ENCODE measurements at places on chromosomes 4 and X.

GRCh38 chrX:53281321-53281822 is at the start of gene IQSEC2:
TSS of gene IQSEC2 (minus strand) at chrX:53281584.
- DNase-seq, result no peak

- DNase-seq, result no peak
Measured at GRCh38 chr4:48862661-48863060, 31.8 kb downstream of the OCIAD1 start.

- DNase-seq, result no peak
Measured at GRCh38 chrX:40282946-40283660, 185.3 kb upstream of the BCOR start.

DNA sequence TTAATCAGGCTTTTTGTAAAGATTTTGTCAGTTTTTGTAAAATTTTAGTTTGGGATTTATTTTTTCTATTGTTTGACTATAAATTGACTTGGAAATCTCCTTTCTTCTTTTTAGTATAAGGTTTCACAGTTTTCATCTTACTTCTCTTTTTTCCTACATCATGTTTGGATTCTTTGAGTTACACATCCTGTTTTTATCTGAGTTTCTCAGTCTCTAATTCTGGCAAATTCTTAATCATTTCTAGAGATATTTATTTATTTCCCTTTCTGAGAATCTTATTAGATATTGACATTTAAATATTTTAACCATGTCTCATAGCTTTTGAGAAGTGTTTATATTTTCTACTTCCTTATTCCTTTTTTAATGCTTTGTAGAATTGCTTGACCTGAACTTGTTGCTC is 20.7 kb downstream of the USP53 start:
- DNase-seq, result no peak

GRCh38 chr4:58732973-58733372 is 1622.8 kb upstream of the IGFBP7 start:
- no peak for DNase-seq

DNA sequence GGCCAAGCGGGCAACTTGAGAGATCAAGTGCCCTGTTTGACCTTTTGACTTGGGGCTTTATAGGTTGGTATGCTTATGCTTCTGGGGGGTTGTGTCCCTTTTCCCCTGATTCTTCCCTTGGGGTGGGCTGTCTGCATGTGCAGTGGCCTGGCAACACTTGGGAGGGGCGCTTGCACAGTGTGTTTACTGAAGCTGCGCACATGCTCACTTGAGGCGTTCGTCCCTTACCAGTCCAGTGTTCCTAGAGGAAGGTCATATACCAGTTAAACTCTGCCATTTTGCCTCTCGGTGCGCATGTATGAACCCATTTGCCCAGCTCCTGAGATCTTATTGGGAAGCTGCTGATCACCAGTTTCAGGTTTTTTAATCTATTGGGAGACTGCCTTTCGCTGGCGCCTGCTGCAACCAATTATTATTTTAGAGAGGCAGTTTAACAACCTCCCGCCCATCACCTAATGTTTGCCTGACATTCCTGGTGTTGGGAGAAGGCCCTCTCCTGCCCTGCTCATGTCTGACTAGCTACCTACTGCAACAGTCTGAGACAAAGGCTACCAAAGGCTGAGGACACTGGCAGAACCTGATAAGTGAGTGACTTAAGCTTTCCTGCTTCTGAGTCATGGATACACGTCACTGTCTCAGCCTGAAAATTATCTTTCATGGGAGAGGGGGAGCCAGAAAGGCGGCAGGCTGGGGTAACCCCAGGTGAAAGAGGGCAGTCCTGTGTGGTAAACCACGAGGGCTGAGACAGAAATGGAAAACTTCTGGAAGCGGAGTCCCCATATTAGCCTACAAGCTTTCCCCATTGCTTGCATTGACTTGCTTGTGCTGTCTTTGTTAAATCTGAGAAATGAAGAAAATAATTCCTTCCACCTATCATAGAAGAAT is 97.6 kb downstream of the CPE start:
- DNase-seq, result no peak

DNA sequence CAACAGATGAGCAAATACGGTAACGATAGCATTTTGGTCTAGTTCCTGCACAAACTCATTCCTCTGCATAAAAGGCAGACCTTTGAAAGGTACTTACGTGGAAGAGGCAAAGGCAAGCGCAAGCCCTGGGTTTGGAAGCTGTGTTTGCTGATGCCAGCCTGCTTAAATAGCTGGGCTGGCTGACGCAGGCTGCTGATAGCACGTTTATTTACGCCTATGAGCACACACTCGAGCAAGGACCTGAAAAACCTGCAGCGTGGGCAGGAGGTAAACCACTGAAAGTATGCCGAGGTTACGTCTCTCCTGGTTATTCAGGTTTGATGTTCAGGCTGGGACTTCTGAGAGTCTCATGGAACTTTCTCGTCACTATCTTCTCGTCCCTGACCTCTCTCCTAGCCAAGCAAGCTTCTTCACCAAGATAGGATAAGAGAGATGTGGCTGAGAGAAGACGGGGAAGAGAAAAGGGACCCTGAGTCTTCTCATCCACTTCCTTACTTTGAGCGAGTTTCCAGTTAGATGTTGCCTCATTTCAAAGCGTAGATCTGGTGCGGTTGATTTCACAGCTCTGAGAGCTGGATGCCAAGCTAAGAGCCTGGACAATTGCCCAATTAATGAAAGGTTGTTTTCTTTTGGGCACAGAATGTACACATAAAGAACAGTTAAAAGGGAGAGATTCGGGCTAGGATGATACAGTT is at the start of gene HOPX:
TSS of gene HOPX (minus strand) at position 139 of the 695 bp plus-strand sequence. CDS start 23,480 bp downstream, outside the sequence.
- DNase-seq, result peak; percentile 70

DNA sequence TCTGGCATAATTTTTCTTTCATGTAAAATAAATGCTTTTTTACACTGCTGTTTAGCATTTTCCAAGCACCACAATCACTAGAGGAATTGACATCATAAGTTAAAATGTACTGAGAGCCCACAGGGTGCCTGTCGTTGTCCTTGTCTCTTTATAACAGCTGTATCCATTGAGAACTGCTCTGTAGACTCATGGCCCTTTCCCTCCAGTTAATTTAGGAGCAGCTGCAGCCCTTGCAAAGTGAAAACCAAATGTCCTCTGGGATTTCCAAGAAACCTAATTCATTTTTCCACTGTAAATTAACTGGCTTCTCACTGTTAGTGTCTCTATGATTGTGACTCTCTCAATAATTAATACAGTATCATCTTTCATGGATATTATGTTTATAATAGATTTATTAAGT is 185.9 kb downstream of the SLC4A4 start:
- DNase-seq, result no peak

GRCh38 chr4:10173754-10174749 is 57.5 kb upstream of the WDR1 start:
- DNase-seq, result no peak

DNA sequence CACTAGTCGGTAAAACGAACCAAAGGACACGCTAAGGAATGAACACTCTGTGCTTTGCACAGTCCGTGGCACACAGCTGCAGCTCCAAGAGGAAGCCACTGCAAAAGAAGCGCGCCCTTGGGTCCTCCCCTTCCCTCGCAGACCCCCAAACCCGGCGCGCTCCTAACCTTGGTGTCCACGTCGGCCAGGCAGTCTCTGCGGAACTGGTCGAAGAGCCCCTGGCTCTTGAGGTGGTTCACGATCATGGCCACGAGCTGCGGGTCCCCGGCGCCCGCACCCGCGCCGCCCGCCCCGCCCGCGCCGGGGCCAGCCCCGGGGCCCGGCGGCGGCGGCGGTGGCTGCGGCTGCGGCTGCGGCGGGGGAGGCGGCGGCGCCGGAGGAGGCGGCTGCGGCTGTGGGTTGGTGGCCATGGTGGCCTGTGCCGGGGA is 333 bp downstream of the BOD1L1 start:
- DNase-seq, result peak; percentile 14

DNA sequence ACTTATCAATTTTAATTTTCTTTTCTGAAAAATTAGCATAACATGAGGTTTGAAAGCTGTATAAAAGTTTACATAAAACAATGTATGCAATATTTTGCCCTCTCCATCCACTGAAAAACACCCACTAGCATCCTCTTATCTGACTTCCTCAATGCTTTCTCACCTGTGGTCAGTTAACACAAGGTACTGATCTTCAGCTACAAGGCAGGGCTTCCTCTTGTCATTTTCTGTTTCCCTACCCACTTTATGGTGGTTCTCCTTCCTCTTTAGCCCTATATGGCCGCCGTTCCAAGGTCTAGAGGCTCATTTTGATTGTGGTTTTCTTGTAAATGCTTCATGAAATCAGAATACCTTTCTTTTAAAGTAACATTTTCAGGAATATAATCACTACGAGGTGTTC is 618.6 kb upstream of the CPEB2 start:
- DNase-seq, result no peak

- DNase-seq, result no peak
Measured at GRCh38 chr4:110550260-110550659, 72.6 kb downstream of the PITX2 start.

DNA sequence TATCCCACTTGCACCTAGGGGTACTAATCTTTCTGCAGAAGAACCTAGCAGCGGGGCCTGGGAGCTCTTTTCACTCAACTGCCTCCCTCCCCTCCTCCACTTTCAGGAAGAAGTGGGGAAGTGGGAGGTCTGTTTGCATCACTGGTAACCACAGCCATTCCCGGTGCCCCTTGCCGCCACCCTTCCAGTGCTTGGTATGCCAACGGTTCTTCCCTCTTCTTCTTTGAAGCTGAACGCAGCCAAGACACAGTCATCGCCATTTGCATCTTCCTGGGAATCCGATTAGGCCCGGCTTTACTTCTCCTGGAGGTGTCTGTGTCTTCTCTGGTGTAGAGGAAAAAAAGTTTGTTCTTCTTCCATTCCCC is 47.2 kb upstream of the RBPJ start:
- DNase-seq, result no peak

DNA sequence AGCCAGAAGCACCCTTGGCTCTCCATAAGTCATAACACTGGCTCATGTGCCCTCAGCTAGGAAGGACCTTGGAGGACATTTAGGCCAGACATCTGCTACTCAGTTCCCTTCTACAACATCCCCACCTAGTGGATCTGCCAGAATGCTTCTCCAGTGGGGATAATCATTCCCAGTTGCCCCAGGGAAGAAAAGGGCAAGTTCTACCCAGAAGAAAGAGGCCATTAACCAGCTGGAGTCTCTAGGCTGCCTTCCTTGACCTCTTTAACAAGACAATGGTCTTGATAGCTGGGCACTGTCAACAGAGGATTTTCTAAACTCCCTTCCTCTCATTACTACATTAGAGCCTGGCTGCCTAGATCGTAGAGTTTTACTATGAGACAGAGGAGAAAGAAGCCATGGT is 42.0 kb downstream of the LGI2 start:
- DNase-seq, result no peak

Data from stimulated activated CD4-positive, alpha-beta T cell treated with anti-CD3 and anti-CD28 coated beads, Interleukin-12 subunit alpha, Interleukin-12 subunit beta, amount 100 ng/mL, for 48 hours (primary cell).